NCI-H524 treated with DMSO at 0.1 percent for 48 hours (cell line): ENCODE measurements at places on chromosomes 13 and 19.

GRCh38 chr19:31385744-31386143, 36.5 kb upstream of the TSHZ3 start:
- DNase-seq, result no peak

GRCh38 chr19:46718157-46718933, 1.4 kb upstream of the PRKD2 start:
- no peak for DNase-seq

- no peak for DNase-seq
Measured at GRCh38 chr19:45356760-45357444, 13.5 kb downstream of the ERCC2 start.

- no peak for DNase-seq
Measured at GRCh38 chr13:23966691-23967615, 69.7 kb upstream of the C1QTNF9B start.

- DNase-seq, result peak; percentile 48
Measured at GRCh38 chr19:42092350-42092749, 16.4 kb downstream of the ZNF574 start.
